ENCODE measurements at places on chromosomes 13 and 19.

DNA sequence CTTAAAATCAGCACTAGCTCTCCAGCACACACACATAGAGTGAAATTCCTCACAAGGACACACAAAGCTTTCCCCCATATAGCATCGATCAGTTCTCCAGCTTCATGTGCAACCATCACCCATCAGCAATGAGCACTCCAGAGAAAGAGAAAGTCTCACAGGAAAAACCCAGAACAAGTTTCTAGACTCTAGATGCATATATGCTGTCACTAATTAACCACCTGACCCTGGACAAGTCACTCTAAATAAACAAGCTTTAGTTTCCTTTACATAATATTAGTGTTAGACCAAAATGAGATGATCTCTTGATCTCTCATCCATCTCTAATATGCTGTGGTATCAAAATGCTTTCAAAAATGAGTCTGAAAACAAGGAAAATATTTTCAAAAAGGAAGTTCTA, 81.2 kb downstream of the TBC1D4 start:
- DNase-seq, result no peak

DNA sequence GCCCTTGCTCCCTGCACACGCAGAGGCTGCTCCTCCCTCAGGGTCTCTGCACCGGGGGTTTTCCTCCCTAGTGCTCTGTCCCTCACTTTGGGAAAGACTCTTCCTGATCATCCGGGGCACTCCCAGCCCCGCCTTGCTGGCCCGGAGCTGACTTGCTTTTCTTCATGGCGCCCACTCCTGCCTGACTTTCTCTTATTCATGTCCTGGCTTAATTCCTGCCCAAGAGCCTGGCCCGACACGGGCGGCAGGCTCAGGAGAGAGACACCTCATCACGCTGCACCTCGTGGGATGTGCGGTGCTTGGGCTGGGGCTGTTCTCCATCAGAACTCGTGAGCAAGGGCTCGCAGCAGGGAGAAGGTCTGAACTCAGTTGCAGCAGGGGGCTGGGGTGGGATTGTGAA, 11.8 kb upstream of the PLA2G4C start:
- no peak for DNase-seq

DNA sequence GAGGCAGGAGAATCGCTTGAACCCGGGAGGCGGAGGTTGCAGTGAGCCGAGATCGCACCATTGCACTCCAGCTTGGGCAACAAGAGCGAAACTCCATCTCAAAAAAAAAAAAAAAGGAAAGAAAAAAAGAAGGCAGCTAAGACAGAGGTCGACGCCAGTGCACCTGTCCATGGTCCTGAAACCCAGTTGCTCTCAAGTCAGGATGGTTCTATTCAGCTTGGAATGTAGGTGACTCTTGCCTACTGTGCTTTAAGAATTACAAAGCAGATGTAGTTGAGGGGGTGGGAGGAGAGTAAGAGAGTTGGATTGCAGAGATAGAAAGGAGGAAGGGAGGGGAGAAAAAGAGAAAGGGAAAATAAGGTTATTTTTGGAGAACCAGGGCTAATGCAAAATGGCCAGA, 18.7 kb downstream of the CACNG7 start:
- no peak for DNase-seq

DNA sequence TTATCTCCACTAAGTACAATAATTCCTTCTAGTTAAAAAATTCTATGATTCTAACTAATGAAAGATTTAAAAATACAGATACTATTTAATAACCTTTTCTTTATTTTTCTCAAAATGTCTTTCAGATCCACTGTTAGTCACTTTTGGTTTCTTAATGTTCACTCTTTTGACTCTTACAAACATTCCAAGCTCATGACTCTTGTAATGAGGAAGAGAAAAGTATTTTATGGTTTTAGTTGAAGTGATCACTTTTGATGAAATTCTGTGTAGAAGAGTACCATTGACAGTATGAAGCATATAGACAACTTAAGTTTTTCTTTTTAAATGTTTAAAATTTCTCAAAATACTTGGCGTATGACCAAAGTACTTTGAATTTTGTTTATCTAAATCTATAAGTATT, 27.8 kb downstream of the COG3 start:
- DNase-seq, result no peak

All from occipital lobe (tissue), 3 donors.